Glomerular endothelial cell (primary cell): ENCODE measurements at places on chromosomes 5 and 9.

GRCh38 chr5:36230151-36230790 is 11.5 kb downstream of the NADK2 start:
- DNase-seq, result no peak

DNA sequence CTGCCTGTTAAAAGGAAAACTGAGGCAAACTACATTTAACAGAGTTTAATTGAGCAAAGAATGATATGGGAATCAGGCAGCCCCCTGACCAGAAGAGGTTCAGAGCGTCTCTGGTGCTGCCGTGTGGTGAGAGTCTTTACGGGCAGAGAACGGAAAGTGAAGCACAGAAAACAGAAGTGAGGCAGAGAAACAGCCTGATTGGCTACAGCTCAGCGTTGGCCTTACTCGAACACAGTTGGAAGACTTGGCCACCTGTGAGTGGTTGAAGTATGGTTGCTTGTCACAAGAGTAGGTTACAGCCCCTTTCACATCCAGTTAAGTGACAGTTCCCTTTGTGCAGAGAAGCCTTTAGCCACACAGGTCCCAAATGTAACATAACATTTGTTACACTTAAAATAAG is 16.9 kb upstream of the FBP1 start:
- DNase-seq, result no peak

- DNase-seq, result no peak
These were observed 25.7 kb upstream of the LAMC3 start for GRCh38 chr9:130983359-130983670.

DNA sequence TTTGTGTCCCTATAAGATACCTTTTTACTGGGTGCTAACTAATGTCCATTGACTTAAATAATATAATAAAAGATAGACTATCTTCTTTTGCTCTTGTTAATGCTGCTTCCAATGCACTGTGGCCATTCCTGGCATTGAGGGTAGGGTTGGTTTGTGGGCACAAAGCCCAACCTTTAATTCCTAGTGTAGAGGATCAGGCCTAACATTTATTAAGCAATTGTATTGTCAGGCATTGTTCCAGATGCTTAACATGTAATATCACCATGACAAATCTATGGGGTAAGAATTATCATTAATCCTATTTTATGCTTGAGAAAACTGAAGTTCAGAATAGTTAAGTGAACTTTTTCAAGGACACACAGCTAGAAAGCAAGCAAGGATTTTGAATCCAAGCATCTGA is 60.4 kb upstream of the GPBP1 start:
- no peak for DNase-seq

DNA sequence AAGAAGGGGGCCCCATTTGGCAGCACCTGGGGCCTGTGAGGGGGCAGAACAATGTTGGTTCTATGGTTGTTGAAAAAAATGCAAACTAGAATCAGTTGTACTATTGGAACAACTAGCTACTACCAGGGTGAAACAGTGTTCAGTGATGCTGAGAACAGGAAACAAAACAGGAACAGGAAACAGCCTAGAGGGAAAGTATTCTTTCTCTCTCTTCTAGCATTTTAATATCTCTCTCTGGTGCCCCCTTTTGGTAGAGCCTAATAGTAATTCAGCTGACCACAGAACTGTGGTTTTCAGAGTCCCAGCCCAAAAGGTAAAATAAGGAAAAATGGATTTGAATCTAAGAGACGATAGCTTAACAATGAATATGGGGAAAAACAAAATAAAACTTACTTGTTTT is 138.0 kb upstream of the KCNN2 start:
- peak; percentile 20 for DNase-seq

GRCh38 chr5:80568251-80568650 is 1.8 kb downstream of the ANKRD34B start:
- DNase-seq, result no peak

DNA sequence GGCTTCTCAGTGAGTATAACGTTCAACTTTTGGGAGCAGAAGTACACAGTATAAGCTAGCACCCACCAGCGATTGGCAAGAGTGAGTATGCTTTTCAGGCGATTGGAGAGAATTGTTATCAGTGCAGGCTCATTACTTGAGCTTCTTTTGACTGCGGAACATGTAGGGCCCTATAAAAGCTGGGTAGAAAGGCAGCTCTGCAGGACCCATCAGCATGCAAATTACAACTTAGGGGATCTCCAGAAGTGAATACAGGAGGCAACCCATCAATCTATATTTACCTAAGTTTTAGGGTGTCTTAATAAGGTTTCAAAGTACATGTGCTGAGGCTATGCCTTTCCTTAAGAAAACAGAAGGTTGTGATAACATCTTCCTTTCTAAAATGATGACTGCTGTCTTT is 225.0 kb downstream of the MLLT3 start:
- DNase-seq, result no peak

GRCh38 chr9:104177003-104177611 is 83.0 kb downstream of the SMC2 start:
- no peak for DNase-seq

- no peak for DNase-seq
These were observed 161.6 kb upstream of the PANK3 start for GRCh38 chr5:168740811-168741213.

GRCh38 chr9:119793218-119793617 is 424.0 kb upstream of the BRINP1 start:
- DNase-seq, result no peak

DNA sequence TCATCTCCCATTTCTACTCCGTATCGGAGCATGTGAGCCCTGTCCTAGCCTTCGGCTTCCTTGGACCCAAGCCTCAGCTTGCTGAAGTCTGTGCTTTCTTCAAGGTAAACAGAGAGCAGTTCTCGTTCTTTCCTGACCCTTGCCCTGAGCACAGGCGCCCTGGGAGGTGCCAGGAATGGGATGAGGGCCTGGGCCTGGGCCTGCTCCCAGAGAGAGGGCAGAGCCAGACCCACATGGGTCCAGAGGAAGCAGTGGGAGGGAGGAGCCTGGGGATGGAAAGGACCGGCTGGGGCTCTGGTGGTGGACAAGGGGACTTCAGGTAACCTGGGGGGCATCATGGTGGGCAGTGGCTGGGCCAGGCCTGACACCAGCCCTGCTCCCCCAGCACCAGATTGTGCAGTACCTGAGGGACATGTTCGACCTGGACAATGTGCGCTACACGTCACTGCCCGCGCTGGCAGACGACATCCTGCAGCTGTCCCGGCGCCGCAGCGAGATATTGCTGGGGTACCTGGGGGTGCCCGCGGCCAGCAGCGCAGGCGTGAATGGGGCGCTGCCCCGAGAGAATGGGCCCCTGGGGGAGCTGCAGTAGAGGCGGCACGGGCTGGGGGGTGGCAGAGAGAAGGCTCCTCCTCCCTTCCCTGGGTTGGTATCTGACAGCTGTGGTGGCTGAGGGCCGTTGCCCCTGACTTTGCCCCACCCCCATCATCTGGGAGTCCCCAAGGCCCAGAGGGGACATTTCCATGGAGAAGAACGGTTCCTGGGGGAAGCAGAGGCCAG is 10.9 kb upstream of the DOLPP1 start:
- no peak for DNase-seq

- DNase-seq, result no peak
These were observed 7.4 kb downstream of the TLX3 start for GRCh38 chr5:171316258-171317121.

GRCh38 chr9:108642871-108643270 is 212.9 kb downstream of the ACTL7B start:
- no peak for DNase-seq

- DNase-seq, result no peak
These were observed 761 bp upstream of the DNAJC25 start for GRCh38 chr9:111630182-111630963.

- no peak for DNase-seq
These were observed 1.4 kb downstream of the PTGR1 start for GRCh38 chr9:111597852-111598732.

- DNase-seq, result peak; percentile 14
These were observed 238.2 kb downstream of the TLE4 start for GRCh38 chr9:79809931-79810330.

DNA sequence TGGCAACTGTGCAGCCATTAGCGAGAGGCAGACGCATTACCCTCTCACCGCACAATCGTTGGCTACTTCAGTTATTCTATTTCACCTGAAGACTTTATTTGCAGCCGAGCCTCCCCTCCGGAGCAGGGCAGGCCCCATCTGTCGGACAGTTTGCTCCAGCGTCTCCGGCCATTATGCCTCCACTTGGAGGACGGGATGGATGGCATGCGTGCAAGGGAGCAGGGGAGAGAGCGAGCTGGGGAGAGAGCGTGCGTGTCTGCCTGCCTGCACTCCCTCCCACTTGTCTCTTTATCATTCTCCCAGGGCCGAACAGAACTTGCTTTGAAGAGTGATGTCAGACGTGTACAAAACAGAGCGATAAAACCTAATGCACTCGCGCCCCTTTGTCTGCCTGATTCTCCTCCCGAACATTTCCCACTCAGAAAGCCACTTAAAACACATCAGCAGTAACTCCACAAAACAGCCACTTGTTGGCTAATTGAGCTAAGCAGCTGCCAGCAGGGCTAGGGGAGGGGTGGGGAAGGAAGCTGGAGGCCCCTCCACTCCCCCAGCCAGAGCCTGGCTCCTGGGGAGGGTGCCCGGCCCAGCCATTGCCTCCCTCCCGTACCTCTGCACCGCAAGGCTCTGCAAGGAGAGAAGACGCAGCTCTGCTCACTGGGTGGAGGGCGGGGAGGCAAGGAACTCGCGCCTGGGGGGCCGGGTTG is 43.4 kb upstream of the FUBP3 start:
- DNase-seq, result no peak

- DNase-seq, result no peak
These were observed 244.4 kb downstream of the MAST4 start for GRCh38 chr5:66840511-66841013.

DNA sequence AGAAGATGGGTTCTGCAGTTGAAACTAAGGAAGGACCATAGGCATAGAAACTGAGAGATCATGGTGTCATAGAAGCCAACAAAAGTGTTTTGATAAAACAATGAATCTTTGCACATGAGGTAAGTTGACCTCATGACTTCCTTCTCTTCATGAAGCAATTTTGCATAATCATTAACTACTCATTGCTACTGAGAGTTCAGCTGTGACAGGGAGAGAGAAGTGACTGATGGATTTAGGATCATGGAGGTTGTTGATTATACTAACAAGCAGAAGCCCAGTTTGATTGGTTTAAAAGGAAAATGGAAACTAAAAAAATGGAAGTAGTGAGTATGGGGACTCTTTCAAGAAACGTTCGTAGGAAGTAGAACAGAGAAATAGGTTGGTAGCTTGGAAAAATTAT is 51.2 kb downstream of the PARP8 start:
- no peak for DNase-seq

- no peak for DNase-seq
These were observed 200.9 kb downstream of the ICE1 start for GRCh38 chr5:5623397-5623796.

DNA sequence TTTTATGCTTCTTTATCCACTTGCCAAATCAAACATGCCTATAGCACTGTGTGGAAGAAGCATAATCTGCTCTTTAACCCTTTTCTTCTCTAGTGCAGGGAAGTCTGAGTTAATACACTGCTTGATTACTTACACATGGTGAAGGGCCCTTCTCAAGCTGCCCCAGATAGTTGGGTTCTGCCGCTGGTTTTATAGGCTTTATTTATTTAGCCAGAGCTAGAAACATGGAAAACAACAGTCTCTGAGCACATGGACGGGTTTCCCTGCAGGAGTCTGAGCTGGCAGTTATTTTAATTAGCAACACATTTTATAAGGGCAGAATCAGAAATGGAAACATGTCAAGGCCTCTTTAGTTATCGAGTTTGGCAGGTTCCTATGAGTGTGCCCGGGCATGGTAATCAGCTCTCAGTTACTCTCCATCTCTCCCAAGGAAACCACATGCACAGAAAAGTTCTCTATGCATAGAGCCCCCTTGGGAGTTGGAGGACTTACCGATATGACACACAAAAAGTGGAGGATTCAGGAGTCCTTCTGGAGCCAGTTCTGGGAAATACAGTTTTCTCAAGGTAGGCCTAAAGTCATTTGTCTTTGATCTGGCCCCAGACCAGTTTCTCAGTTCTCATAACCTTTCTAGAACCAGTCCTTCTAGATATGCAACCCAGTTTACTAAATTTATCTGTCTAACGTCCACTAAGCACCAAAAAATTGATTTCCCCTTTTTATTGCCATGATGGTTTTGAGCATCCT is 564.8 kb downstream of the ACTL7B start:
- no peak for DNase-seq

- DNase-seq, result no peak
These were observed 184.6 kb upstream of the MAP1B start for GRCh38 chr5:71922584-71923106.

DNA sequence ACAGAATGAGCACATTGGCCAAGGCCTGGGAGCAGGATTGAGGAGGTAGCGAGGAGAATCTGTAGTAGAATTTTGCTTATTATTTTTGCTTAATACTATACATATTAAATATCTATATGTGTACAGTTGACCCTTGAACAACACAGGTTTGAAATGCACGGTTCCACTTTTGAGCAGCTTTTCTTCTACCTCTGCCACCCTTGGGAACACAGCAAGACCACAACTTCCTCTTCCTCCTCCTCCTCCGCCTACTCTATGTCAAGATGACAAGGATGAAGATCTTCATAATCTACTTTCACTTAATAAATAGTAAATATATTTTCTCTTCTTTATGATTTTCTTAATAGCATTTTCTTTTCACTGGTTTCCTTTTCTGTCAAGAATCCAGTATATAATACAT is 541.4 kb downstream of the KCTD16 start:
- DNase-seq, result no peak

DNA sequence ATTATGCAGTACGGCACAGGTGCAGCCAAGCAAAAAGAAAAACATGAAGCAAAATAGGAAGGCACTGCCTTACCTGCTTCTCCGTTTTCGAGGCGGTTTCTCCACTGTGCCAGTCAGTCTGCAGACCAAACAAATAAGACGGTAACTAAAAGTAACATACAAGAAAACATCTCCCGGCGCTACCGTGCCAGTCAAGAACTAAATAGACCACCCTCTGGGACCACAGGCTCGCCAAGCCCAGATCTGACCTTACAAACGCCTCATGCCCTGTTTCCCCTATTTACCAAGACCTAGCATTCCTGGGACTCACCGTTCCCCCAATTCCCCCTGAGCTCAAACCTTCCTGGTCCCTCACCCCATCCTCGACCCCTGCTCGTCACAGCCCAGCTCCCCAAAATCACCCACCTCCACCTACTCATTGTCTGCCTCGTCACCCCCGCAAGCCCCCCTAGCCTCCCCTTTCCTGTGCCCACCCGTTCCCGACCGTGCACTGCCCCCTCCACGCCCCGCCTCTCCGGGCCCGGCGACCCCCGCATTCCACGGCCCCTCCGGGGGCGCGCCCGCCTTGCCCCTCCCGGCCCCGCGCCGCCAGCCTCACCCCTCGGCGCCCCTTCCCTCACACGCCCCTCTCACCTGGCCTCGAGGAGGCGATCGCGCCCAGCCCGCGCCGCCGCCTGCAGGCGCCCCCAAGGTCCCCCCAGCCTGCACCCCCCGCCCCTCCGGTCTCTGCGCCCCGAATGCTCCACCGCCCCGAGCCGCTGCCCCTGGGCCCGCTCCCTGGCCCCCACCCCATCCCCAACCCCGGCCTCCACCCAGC is 560 bp downstream of the SCAI start:
- DNase-seq, result no peak

GRCh38 chr9:70020991-70021571 is 22.6 kb upstream of the MAMDC2 start:
- peak; percentile 25 for DNase-seq
